NT2/D1 (cell line): ENCODE measurements at places on chromosomes 1 and 21.
A peak's percentile ranks its signal among the peaks of the same experiment; 100 is the strongest.

- DNase-seq = no peak
Observed at GRCh38 chr1:174556392-174556791, 108.6 kb downstream of the GPR52 start.

GRCh38 chr1:40162753-40163441 lies 1.7 kb downstream of the RLF start:
- DNase-seq = no peak

GRCh38 chr21:45011911-45012661 lies 62.3 kb upstream of the ADARB1 start:
- peak; percentile 98 for DNase-seq

DNA sequence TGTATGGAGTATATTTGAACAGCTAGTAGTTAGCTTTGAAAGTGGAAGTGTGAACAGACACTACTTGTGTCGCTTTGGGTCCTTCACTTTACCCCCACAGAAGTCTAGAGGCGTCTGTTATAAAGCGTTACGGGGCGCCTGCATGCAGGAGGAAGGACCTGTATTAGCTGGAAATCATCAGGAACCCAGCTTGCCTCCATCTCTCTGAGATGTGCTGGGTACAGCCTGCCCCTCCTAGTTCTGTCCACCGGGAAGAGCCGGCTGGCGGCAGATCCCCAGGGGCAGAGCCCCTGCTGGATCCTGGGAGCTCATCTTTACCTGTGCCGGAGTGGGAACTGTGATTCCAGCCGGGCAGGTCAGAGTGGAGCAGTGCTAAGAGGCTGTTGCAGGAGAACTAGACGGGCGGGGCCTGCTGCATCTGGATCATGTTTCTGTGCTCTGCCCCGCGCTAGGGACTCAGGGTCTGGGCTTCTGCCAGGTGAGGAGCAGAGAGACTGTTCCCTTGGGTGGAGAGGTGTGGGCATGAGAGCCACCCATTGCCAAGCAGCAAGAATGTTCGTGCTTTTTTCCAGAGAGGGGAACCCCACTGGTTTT lies 22.3 kb upstream of the SPSB1 start:
- no peak for DNase-seq

DNA sequence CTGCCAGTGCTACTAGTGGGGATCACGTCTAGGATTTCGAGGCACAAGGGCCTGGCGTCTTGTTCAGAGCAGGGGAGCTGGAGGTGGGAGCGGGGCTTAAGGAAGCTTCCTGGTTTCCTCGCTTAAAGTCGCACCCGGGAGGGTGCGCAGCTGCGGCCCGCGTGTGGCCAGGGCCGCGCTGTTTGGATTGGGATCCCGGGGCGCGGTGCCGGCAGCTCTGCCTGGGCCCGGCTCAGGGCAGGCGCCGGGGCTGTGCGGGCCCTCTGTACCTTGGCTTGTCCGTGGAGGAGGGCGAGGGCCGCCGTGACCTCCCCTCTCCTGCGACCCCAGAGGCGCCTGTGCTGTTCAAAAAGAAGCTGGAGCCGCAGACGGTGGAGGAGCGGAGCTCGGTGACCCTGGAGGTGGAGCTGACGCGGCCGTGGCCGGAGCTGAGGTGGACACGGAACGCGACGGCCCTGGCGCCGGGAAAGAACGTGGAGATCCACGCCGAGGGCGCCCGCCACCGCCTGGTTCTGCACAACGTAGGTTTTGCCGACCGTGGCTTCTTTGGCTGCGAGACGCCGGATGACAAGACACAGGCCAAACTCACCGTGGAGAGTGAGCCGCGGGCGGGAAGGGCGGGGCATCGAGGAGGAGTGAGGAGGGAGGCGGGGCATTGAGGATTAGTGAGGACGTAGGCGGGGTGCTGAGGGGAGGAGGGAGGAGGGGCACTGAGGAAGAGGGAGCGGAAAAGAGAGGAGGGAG lies 67.8 kb downstream of the OBSCN start:
- peak; percentile 91 for DNase-seq

DNA sequence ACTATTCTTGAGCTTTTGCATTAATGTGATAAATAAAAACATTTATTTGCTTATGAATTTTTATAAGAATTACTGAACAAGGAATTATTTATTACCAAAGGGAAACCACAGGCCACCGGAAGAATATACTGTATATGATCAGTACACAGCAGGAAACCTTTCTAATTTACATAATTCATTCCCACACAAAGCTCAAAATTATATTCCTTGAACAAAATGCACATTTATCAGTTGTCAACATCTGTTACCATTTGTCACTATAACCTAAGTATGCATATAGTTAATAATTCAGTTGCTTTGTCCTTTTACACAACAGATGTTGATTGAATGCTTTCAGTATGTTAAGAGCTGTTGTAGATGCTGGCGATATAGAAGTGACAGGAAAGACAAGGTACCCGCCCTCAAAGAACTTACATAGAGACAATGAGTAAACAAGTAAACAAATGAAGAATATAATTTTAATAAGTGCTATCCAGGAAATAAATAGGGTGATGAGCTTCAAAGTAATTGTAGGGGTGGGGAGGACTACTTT lies 27.2 kb downstream of the VPS45 start:
- DNase-seq = no peak

- no peak for DNase-seq
Observed at GRCh38 chr1:91545506-91546300, 45.1 kb downstream of the CDC7 start.

- DNase-seq = no peak
Observed at GRCh38 chr1:176522310-176522845, 59.4 kb downstream of the PAPPA2 start.

DNA sequence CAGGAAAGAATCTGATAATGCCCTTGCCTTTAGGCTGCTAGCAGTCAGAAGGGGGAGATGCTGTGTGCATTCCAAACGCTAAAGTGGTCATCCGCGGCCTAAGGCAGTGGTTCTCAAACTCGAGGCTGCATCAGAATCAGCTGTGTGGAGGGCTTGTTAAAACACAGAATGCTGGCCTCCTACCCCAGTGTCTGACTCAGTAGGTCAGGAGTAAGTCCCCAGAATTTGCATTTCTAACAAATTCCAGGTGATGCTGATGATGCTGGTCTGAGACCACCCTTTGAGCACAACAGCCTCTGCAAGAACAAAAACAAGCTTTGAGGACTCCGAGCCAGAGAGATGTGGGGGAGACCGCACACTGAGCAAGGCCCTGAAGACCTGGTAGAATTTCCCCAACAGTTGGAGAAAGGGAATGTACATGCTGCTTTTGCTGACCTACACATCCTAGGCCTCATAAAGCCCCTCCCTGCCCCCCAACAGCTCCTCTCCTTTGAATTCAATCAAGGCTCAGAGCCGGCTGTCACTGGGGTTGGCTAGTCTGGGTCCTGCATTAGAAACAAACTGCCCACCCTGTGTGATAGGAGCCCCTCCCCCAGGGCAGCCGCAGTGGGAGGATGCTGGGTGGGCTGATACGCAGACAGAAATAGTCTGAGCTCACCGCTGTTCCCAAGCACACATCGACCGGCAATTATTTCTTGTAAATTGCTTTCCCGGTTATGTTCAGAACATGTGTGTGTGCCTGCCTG lies 27.1 kb downstream of the SHISAL2A start:
- DNase-seq = peak; percentile 90

- DNase-seq = no peak
Observed at GRCh38 chr1:170618421-170618820, 45.5 kb upstream of the PRRX1 start.

- no peak for DNase-seq
Observed at GRCh38 chr1:182845894-182846293, 6.7 kb downstream of the DHX9 start.

- no peak for DNase-seq
Observed at GRCh38 chr1:51624855-51625254, 8.0 kb downstream of the OSBPL9 start.

- no peak for DNase-seq
Observed at GRCh38 chr1:20498116-20498515, 9.8 kb downstream of the MUL1 start.

DNA sequence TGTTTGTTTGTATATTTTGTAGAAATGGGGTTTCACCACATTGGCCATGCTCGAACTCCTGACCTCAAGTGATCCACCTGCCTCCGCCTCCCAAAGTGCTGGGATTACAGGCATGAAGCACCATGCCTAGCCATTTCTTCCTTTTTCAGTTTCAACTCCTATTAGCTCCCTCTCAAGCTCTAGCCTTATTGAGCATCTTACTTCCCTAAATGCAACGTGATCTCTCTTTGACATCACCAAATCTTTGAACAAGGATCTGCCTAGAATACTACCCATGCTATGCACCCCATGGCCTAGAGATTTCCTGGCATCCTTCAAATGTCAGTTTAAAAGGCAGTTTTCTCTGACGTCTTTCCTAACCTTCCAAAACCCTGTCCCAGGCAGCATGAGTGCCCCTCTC lies 91.1 kb upstream of the NR5A2 start:
- no peak for DNase-seq

GRCh38 chr1:63533931-63534330 lies 10.6 kb downstream of the EFCAB7 start:
- no peak for DNase-seq

DNA sequence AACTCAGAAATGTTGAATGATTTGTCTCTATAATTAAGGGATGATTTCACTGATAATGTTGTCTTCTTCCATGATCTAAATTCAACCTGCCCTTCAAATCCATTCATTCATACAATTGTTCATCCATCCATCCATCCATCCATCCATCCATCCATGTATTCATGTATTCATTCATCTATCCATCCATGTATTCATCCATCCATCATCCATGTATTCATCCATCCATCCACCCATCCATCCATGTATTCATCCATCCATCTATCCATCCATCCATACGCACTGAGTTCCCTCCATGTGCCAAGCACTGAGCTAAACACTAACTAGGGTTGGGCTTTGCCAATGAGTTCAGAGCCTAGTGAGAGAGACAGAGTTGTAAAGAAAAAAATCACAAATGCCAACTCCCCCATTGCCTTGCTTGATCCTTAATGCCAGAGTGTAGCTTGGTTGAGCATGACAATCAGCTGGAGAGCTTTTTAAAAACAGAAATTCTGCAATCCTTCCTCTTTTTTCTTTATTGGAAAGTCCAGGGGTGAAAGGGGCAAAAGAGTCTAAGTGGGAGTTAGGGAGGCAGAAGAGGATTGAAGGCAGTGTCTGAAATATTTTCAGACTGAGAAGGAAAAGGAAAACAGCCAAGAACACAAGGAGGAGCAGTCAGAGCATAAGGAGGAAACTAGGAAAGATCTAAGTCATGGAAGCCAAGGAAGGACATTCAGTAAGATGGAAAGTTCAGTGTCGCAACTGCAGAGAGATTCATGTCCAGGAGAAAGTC lies 92.4 kb upstream of the ERG start:
- no peak for DNase-seq

GRCh38 chr1:20031836-20032235 lies 38.2 kb upstream of the PLA2G5 start:
- no peak for DNase-seq

GRCh38 chr1:206766251-206766856 lies 4.2 kb upstream of the IL19 start:
- DNase-seq = no peak

- no peak for DNase-seq
Observed at GRCh38 chr21:36964827-36965719, 1.4 kb downstream of the HLCS start.

DNA sequence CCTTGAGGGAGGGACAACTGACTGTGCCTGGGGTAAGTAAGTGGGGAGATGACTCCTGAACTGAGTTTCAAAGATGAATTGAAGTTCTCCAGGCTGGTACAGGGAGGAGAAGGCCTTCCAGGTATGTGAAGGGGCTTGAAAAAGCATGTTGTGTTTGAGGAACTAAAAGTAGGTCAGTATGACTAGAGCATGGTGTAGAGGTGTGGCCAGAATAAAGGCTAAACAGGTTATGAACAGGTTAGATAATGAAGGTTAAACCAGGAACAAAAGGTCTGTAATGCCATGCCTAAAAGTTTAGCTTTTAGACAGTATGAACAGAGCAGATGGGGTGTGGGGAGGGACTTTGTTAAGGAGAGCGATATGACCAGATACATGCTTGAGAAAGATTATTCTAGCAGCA lies 7.3 kb upstream of the CLSPN start:
- no peak for DNase-seq

DNA sequence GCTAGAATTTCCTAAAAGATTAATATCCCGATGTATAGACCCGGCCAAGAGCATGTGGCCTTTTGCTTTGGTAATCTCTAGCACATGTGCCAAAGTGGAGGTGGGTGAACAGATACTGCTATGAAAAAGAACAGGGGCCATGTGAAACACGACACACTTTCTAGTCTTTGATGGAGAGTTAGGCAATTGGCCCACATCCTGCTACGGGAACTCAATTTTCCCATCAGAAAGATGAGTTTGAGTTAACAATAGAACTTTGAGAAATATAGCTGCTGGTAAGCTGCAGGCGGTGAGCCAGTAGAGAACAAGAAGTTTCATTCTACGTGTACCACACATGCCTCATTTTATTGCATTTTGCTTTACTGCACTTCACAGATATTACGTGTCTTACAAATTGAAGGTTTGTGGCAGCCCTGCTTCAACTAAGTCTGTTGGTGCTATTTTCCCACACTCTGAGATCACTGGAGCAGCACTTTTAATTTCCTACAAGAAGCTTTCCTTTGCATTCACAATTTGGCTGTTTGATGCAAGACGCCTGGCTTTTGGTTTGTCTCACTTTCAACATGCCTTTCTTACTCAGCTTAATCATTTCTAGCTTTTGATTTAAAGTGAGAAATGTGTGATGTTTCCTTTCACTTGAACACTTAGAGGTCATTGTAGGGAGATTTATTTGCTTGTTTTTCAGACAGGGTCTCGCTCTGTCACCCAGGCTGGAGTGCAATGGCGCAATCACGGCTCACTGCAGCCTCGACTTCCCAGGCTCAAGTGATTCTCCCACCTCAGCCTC lies 46.3 kb downstream of the HTR6 start:
- DNase-seq = no peak
